NCI-H446 treated with DMSO at 0.1 percent for 48 hours (cell line): ENCODE measurements at places on chromosomes 4 and X.

DNA sequence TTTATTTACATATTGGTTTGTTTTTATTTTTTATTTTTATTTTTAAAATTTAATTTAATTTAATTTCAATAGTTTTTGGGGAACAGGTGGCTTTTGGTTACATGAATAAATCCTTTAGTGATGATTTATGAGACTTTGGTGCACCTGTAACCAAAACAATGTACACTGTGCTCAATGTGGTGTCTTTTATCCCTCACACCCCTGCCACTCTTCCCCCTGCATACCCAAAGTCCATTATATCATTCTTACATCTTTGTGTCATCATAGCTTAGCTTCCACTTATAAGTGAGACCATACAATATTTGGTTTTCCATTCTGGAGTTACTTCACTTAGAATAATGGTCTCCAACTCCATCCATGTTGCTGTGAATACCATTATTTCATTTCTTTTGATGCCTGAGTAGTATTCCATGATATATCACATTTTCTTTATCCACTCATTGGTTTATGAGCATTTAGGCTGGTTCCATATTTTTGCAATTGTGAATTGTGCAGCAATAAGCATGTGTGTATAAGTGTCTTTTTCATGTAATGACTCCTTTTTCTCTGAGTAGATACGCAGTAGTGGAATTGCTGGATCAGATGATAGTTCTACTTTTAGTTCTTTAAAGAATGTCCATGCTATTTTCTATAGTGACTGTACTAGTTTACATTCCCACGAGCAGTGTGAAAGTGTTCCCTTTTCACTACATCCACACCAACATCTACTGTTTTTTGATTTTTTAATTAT lies 157.1 kb downstream of the CPXCR1 start:
- DNase-seq: no peak

DNA sequence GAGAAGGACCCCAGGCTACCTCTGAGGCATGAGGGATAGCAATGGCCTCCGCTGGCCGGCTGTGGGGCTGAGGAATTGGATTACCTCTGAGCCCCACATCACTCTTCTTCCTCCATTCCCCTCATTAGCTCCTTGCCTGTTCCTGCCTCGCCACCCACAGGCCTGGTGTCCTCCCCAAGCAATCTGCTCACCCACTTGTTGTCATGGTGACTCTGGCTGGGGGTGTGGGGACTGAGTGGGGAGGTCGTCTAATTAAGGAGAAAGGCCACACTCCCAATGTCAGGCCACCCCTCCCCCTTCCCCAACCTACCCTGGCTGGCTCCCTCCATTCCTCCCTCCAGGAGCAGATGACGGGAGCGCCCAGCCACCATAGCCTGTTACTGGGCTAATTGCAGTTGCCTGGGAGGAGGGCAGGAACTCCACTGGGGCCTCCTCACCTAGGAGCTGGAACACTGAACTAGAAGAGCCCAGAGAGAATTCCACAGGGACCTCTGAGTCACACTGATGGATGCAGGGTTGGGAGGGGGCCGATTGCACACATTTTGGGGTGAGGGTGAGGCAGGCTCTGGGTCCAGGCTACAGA lies 20.7 kb downstream of the NALF2 start:
- no peak for DNase-seq

DNA sequence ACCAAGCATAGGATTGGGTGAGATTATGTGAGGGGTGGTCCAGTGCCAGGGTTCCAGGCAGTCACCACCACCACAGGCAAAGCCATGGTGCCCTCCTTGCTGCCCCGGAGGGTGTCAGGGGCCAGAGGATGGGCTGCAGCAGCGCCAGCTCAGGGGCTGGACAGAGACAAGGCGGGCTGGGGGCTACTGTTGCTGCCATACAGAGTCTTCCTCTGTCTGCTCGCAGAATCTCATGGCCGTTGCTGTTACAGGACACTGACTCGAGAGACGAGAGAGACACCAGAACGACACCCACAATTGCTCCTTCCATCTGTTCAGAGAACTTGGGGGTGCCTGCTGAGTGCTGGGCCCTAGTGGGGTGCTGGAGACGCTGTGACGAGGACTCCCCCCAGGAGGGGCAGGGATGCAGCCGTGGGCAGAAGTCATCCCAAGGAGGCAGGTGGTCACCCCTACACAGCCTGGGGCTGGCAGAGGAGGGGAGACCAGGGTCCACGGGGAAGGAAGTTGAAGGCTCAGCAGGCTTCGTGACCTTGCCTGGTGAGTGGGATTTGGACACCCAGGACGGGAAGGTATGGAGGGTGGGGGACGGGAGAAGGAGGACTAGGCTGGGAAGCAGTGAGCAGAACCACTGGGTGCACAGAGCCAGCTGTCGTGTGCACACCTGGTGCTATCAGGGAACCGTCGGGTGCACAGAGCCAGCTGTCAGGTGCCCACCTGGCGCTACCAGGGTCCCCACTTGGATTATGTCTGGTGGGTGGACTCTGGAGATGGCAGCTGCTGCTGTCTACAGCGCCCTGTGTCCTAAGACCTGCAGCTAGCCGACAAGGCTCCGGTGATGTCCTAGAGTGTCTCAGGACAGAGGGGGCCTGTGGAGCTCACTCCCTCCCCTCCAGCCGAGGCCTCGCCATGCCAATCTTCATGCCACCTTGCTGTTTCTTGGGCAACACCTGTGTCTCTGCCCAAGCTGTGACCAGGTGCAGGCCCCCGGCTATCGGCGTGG lies 43.9 kb upstream of the HMX1 start:
- no peak for DNase-seq

- DNase-seq: no peak
Measured at GRCh38 chr4:166252487-166253402, 379.7 kb downstream of the TLL1 start.

GRCh38 chr4:180304321-180304720 lies 1938.9 kb upstream of the TENM3 start:
- DNase-seq: no peak

GRCh38 chr4:7168106-7168505 lies 24.2 kb upstream of the SORCS2 start:
- DNase-seq: no peak

DNA sequence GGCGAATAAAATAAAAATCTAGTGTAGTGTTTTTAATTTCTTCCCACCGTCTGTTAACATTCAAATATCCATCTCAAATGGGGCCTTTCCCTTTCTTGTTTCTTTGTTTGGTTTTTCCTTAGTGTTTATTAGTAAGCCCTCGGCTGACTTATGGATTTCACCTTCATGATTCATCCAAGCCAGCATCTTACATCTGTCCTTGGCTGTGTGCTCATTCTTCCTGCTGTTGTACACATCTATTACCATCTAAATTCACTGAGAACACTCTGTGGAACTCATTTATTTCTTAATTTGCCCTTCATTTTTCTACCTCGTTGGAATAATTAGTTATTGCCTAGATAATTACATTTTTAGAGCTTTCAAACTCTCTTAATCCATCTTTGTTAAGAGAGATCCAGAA lies 84.9 kb downstream of the SPCS3 start:
- no peak for DNase-seq

- no peak for DNase-seq
Measured at GRCh38 chr4:186704057-186704456, 19.6 kb downstream of the FAT1 start.

DNA sequence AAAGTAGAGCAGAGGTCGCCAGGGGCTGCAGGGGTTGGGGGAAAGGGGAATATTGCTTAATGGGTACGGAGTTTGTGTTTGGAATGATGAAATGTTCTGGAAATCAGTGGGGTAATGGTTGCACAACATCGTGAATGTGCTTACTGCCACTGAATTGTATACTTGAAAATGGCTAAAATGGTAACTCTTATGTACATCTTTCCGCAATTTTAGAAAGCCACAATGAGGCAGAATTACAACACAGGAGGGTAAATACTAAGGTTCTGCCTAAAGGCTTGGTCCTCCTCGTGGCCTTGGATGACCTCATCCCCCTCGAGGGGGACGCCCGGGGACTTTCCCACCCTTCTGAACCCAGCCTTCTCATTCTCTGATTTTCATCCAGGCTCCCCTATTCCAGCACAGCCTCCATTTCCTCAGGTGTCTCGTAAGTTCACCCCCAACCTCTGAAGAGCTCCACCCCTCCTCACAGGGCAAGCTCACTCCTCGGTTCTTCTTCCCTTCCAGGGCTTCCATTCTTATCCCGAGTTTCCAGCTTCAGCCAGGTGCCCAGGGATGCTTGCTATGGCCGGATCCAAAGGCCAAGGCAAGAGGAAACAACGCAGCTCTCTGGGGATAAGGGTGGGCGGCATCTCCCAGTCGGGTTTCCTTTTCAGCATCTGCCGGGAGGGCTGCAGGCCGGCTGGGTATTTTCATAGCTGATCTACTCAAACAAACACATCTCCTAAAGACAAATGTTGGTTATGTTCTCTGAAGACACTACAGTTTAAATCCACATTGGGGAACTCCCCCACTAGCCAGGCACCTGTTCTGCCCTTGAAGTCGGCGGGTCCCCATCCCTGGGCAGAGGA lies 71.3 kb upstream of the ACSL1 start:
- DNase-seq: no peak

DNA sequence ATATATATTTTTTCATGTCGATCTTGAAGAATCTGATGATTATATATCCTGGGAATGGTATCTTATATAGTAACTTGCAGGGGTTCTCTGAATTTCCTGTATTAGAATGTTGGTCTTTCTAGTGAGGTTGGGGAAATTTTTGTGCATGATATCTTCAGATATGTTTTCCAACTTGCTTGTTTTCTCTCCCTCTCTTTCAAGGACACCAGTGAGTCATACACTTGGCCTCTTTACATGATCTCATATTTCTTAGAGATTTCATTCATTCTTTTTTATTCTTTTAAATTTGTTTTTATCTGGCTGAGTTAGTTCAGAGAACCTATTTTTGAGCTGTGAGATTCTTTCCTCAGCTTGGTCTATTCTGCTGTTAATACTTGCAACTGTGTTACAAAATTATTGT lies 27.2 kb upstream of the C4orf17 start:
- DNase-seq: no peak

- no peak for DNase-seq
Measured at GRCh38 chr4:182536221-182536811, 293.1 kb downstream of the TENM3 start.

DNA sequence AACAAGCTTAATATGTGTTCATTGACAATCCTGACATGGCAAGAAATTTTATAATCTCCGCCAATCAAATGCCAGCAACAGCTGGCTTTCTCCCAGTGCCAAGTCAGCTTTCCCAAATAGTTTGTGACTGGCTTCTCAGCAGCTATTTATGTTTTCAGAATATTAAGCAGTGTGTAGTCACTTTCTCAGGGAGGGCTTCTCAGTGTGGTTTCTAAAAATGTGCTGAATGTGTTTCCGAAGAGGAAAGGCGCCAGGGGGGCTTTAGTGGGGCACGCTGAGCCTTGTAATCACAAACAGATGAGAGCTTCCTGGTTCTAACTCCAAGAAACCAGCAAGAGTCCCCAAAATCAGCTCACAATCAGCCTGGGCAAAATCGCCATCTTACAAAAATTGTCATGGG lies 258.7 kb upstream of the CPEB2 start:
- DNase-seq: no peak

DNA sequence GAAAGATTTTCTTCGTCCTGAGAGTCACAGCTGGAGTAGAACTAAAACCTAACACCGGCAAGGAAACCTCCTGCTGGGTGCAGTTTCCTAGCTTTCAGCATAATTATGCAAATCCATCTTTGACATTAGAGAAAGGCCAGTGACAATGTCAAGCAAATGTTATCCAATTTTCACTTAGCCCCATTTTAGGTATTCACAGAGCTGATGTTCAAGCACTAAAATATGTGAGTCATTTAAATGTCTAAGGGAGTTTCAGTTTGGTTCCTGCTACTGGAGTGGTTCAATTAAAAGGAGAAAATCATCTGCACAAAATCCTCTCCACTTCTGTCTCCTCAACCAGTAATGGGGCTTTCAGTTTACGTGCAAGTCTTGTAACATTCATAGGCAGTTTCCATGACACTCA lies 37.1 kb upstream of the AMOT start:
- DNase-seq: no peak

- DNase-seq: no peak
Measured at GRCh38 chrX:122910697-122911096, 273.4 kb upstream of the GRIA3 start.

DNA sequence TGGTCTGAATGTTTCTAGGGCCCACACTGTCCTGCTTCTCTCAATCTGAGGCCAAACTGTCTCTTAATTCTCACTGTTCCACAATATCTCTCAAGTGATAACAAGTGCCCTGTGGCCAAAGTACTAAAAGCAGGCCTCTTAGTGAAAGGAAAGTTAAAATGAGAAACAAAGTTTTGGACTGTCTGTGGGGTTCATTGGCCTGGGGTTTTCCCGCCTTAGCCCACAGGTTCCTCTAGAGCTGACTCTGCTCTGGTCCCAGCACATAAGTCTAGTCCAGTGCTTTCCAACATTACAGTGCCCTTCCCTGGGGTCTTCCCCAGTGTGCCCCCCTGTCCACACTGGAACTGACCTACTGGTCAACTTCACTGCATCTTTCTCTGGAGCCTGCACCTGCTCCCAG lies 6.3 kb downstream of the MAGEB1 start:
- DNase-seq: no peak

DNA sequence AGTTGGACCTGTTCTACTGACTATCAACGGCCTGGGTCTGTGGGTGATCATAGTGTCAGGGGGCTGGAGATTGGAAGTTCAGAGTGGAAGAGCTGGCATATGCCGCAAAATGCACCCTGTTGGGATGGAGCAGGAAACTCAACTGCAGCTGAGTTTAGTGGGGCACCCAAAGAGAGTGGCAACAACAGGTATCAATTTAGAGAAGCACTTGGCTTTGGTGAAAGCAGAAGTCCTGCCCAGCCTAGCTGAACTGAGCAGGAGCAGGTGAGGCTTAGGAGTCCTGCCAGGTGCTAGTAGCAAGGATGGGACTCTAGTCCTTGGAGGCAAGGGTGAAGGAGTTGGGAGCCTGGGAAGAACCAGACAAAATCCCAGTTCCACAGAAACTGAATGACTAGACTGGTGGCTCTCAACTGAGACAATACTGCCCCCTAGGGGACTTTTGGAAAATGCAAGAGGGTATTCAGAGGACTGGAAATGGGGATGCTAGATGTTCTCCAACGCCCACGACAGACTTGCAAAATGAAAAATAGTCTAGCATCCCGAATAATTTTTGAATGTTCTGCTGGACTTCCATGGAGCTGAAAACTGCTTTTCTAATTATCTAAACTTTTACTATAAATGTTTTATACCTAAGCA lies 49.4 kb downstream of the RTL9 start:
- peak; percentile 11 for DNase-seq

DNA sequence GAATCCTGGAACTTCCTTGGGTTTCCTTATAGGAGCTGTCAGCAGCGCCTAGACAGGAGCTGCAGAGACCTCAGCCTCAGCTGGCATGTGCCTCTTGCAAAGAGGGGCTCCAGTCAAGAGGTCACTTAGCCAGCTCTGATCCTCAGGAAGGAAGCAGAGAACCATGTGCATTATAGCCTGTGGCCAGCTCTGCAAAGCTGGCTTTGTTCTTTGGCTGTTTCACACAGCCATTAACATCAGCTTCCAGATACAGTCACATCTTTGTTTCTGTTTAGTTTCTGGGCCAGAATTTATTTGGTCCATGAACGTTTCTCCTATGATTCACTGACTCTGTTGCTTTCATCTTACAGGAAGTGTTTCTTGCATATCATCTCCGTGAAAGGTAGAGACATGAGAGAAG lies 92.4 kb downstream of the CC2D2A start:
- no peak for DNase-seq

- no peak for DNase-seq
Measured at GRCh38 chrX:12804655-12805054, 13.4 kb downstream of the PRPS2 start.

GRCh38 chr4:178414881-178415446 lies 972.7 kb upstream of the AGA start:
- DNase-seq: no peak

- DNase-seq: no peak
Measured at GRCh38 chr4:134624365-134624764, 422.8 kb upstream of the PABPC4L start.
